ENCODE measurements at places on chromosomes 12 and 14.

GRCh38 chr14:65263177-65263788 lies 149.2 kb upstream of the FUT8 start:
- DNase-seq, result no peak

DNA sequence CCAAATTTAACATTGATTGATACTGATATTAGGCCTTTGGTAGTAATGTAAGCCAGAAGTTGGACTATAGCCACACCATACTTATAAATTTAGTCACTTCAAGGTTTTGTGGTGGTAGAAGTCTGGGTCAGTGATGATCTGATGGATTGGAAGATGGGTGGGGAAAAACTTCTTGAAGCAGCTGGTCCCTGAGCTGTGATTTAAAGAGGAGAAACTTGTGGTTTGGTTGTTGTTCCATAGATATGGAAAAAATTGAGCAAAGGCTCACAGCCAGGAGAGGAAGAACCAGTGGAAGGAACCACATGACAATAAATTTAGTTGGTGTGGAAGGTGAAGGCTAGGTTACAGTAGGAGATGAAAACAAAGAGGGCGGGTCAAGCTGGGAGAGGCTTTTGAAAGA lies 26.1 kb downstream of the PTHLH start:
- DNase-seq, result no peak

DNA sequence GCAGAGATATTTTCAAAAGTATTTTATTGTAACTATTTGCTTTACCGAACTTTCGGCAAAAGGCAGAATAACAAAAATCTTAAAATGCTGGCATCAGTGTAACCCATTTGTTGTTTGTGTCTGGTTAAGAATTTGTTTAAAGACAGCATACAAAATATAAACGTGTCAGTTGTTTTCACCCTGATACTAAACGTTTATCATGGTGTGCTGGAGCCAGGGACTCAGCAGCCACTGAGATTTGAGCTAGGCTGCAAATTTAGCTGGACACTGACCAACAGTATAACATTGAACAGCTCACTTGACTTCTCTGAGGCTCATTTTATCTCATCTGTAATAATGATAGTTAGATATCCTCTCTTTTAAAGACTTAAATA lies 183.7 kb downstream of the TMTC3 start:
- DNase-seq, result no peak

DNA sequence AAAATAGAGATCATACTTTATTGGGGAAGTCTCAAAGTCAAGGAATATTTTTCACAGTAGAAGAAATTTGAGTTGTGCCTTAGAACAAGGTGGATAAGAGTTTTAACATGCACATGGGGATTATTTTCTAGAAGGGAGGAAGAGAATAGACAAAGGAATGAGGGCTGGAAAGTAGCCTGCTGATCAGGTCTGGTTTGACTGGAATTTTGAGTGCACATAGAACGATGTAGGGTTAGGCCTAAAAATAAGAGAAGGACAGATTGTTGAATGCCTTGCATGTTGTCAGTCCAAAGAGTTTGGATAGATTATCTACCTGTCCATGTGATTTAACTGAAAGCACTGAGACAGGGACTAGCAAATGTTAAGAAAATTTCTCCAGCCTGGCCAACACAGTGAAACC lies 87.2 kb downstream of the SRGAP1 start:
- no peak for DNase-seq

DNA sequence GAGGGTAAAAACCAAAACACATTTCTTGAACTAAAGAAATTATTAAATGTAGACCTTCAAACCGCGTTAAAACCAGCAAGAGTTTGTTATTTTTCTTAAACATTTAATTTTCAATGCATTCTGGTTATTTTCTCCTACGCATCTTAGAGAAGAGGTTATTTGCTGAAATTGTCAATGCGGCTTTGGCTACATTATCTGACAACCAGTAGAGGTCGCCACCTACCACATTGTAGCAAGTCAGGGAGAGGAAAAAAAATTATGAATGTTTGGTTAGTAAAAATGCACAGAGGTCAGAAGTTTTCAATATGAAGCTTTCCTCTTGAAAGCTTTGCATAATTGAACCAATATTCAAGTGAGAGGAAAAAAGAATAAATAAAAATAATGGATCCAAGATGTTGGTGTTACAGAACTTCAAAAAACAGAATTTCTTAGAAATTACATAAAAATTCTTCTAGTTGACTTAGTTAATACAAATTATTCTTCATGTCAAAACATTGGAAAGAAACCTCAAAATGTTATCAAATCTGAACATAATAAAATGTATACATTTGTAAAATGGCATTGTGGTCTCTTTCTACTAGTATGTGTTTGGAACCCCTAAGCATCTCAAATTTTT lies 159.4 kb upstream of the TMTC2 start:
- no peak for DNase-seq

GRCh38 chr12:92156704-92157395 lies 11.2 kb upstream of the BTG1 start:
- DNase-seq, result no peak

- no peak for DNase-seq
Measured at GRCh38 chr12:32679920-32680237, 778 bp downstream of the DNM1L start.

DNA sequence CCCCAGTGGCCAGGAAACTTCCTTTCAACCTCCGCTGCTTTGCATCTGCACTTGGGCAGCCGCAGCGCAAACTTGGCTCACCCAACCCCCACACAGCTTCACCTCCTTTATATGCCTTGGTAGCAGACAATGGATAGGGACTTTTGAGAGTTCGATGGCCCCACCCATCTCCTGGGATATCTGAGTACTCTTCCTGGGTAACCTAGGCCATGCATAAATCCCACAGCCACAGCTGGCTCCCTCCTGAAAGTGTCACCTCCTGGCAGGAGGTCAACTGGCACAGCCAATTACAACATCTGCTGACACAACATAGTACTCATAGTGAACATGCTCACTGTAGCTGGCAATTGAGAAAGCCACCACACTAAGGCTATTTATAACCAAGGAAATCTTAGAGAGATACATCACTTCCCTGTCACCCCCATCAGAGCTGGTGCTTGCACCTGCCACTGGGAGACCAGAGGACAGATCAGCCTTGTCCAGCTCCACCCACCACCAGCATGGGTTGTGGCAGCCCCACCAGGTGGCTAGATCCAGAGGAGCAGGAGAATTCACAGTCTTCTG lies 410.0 kb downstream of the SYT1 start:
- DNase-seq, result no peak

Data from NCI-H1436 treated with DMSO at 0.1 percent for 48 hours (cell line).